Brain pericyte (primary cell): ENCODE measurements at places on chromosomes 5 and 9.

- no peak for DNase-seq
Observed at GRCh38 chr9:101689039-101689438, 49.4 kb downstream of the GRIN3A start.

- DNase-seq = no peak
Observed at GRCh38 chr5:14213813-14214585, 70.9 kb downstream of the TRIO start.

GRCh38 chr5:148791334-148791667 is 35.1 kb upstream of the ADRB2 start:
- DNase-seq = no peak

- DNase-seq = no peak
Observed at GRCh38 chr5:28691526-28691925, 1653.1 kb upstream of the CDH9 start.

GRCh38 chr5:139394654-139395566 is at the start of gene PROB1:
Gene PROB1, minus strand, starts transcription at chr5:139395104. Its CDS starts 23 bp downstream, at chr5:139395081.
- DNase-seq = no peak

- peak; percentile 60 for DNase-seq
Observed at GRCh38 chr9:105299190-105299854, 54.9 kb downstream of the SLC44A1 start.

DNA sequence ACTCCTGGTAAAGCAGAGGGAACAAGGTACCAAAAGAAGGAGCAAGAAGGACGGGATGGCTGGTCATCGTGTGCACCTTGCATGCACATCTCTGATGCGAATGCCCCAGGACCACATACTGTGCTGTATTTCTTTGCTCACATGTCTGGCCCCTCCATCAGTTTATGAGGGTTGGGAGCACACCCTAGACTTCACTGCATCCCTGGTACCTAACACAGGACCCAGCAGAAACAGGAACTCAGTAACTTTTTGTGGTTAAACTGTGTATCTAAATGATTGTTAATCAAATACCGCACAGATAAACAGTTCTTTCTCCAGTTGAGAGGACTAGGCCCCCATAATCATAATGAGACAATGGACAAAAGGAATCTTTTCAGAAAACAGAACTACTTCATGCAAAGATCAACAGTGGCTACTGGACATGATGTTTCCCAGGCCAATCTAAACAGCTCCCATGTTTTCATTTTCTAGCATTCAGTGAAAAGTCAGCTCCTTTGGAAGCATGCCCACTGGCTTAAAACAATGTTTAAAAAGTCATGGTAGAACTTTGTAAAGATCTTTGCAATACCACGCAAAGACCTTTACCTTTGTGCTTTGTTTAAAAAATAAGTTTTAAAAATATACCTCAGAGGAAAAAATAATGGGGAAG is 55.5 kb upstream of the IFNK start:
- DNase-seq = peak; percentile 56

DNA sequence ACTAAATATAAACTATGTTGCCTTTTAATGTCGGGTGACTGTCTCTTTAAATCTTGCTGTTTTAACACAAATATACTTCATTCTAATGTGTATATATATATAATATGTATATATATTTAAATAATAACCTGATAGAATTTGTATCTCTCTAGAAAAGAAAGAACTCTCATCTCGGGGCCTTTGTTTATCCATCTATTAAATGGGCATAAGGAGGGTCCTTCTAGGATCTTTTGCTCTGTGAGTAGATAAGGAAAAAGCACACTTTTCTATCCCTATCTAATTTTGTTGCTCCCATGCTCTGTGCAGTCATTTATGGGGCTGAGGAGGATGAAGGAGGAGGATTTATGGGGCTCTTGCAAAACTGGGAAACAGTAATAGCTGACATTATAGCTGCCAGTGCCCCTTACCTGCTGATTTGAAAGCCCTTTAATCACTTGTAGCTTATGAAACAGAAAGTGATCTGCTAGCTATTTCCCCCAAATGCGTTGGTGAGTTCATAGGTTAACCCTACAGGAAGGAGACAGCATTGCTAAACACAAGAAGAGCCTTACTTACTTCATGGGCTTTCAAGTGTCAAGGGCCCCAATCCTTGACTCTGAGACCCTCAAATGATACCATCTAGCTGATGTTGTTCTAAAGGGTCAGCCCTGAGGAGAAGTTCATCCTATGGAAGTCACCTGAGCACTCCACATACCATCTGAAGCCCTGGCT is 5.8 kb upstream of the PPARGC1B start:
- DNase-seq = no peak

DNA sequence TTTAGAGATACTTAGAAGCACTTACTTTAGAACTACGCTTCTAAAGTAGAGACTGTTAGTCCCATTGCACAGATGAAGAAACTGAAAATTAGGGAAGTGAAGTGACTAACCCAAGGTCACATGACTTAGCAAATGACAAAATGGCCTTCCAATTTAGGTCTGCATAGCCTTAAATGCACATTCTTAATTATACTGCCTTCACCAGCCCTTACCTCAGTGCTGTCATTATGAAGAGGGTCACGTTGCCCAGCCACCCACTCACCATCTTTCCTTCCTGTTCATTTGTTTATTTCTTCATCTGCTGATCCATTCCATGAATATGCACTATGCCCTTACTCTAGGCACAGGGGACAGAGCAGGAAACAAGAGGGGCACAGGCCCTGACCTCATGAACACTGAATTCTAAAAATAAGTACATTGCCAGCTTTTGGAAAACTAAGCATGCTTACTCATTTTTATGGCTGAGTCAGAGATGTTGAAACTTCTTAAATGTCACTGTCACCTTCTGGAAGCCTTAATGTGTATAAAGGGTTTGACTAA is 8.6 kb downstream of the HAVCR2 start:
- DNase-seq = no peak

DNA sequence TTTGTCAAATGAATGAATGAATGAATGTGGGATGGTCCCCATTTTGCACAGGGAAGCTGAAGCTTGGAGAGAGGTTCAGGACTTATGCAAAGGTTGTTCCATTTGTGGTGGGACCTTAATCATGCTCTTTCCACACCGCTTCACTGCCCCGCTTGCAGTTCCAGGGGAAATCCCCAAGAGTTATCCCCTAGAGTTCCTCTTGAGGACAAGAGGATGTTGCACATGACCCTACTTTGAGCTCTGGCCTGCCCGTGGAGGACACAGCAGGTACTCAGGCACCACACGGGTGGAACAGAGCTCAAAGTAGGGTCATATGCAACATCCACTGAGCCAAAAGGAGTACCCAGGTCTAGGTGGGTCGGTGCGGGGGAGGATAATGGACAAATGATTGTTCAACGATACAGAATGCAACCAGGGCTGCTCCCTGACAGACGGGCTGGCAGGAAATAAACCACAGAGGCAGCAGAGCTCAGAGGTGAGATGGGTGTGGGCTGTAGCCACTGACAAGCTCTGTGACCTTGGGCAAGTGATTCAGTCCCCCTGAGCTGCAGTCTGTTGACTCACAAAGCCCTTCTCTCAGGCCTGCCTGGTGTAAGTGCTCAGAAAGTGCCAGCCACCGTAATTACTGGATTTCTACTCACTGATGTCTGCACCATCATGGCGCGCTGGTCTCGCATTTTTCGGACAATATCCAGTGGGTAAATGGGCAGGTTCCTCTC is 60.3 kb upstream of the EPB41L4B start:
- no peak for DNase-seq

DNA sequence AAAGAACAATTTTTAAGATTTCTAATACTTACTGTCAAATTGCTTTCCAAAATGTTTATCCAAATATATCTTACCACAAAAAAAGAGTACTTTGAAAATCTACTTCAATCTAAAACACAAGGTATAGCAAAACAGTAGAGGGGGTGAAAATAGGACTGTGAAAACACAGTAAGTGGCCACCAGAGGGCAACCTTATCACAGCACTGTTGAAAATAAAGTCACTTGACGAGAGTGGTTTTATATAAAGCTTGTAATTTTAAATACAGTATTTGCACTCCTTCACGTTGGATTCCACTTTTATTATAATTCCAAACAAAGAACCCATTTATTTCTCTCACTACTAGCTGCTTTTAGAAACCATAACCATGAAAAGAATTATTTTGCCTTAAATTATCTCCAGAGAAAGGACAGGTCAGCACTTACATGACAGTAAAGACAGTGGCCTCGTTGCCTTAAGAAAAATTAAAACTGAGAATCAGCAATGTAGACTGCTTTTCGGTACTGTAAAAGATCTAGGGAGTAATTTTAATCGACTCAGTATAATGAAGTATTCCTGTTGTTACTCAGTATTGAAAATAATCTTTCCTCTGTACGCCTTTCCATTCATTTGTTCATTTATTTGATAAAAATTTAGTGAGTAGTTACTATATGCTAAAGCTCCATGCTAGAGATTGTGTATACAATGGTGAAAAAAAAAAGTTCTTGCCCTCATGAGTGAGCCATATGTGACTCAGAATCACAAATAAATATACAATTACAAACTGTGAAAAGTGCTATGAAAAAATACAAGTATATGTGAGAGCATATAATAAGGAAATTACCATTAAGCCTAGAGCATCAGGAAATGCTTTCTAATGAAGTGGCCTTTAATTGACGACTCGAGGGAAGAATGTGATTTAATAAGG is 40.0 kb upstream of the CDK5RAP2 start:
- DNase-seq = peak; percentile 41

GRCh38 chr5:44329716-44330115 is 59.5 kb downstream of the FGF10 start:
- no peak for DNase-seq

- DNase-seq = peak; percentile 72
Observed at GRCh38 chr5:27241564-27242257, 203.3 kb upstream of the CDH9 start.

DNA sequence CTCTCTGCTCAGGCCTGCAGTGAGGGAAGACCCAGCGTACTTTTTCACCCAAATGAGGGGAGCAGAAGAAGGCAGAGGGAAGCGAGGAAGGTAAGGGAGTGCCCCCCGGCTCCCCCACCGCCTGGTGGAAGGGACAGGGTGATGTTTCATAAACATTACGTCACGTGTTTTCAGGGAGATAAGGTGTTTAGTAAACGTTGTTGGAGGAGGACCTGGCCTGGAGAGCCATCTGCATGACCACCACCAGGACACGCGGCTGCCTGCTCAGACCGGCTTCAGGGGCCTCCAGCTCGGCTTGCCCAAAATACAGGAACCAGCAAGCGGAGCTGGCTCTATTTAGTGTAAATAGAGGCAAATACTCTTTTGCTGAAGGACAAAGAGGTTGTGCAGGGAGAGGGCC is 40.0 kb upstream of the C5orf58 start:
- DNase-seq = no peak

- no peak for DNase-seq
Observed at GRCh38 chr9:116154976-116155697, 1.5 kb downstream of the PAPPA start.

- DNase-seq = no peak
Observed at GRCh38 chr5:180982008-180982741, 6.5 kb upstream of the BTNL3 start.

GRCh38 chr9:96420468-96421219 is 2.5 kb upstream of the ZNF367 start:
- DNase-seq = no peak

- DNase-seq = no peak
Observed at GRCh38 chr9:13529321-13530104, 250.0 kb upstream of the MPDZ start.

- DNase-seq = no peak
Observed at GRCh38 chr5:92177926-92178487, 794.9 kb upstream of the ARRDC3 start.

GRCh38 chr5:175211956-175212756 is 231.8 kb downstream of the DRD1 start:
- DNase-seq = no peak

DNA sequence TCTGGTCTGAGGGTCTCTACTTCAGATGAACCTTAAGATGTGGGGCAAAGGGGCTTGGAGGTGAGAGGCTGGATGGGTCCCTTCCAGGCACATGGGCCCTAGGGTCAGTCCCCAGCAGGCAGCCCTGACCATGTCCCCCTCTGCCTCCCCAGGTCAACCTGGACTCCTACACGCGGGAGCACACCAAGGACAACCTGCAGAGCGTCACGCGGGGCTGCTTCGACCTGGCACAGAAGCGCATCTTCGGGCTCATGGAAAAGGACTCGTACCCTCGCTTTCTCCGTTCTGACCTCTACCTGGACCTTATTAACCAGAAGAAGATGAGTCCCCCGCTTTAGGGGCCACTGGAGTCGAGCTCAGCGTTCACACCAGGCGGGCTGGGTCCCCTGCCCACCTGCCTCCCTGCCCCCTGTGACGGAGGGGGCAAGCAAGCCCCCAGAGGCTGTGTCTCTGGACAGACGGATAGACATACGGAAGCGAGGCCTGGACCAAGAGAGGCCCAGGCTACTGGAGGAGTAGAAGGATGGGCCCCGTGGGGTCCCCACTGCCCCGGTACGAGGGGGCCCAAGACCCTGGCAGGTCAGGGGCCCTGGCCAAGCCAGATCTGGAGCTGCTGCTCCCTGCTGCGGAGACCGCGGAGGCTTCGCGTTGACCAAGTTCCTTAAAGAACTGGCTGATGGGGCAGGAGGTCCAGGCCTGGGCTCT is 133.2 kb downstream of the RGS3 start:
- DNase-seq = no peak

DNA sequence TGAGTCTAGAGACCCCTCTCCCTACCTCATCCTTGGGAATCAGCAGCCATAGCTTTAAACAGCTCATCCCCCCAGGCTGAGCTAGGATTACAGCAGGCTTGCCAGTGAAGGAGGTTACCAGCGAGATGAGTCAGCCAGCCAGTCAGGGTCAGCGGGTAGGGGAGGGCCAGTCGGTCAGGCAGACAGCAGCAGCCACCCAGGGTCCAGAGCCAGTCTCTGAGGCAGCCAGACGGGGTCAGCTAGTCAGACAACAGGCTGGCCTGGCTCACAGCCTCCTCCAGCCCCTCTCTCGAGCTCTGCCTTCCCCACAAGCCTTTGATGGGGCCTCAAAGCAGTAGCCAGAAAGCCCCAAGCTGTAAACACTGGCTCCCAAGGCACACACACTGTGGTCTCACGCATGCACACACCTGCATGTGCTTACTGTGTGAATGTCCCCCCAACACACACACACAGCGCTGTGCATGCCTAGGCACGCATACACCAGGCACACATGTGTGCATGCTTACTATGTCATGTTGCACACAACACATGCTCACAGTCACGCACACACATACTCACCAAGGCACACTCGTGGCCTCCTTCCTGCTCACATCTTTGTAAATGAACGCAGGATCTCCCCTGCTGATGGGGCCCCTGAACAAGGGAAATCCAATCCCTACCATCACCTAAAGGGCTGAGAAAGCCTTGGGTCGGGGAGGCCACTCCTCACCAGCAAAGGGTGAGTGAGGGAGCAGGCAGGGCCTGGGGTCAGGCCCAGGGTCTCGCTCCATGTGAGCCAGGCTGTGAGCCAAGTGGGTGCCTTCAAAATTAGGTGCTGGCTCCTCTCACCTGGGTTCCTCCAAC is 28.2 kb upstream of the CPLX2 start:
- DNase-seq = no peak

GRCh38 chr9:76403352-76403751 is 9.1 kb upstream of the RFK start:
- peak; percentile 37 for DNase-seq

DNA sequence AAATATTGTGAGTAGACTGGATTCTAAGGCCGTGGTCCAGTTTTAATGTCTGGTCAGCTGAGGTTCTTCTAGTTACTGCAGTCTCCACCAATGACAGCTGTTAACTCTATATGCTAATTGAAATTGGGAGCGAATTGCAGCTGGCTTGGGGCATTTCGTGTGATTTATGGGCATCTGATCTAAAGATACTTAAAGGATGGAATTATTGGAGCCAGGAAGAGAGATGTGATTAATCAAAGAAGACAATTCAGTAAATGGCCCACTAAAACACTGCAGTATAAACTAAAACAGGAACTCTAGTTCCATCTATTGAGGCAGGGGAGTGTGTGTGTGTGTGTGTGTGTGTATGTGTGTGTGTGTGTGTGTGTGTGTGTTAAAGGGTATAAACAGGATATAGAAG is 157.5 kb upstream of the IQGAP2 start:
- no peak for DNase-seq
